ENCODE measurements at places on chromosomes 4 and X.

- no peak for DNase-seq
Measured at GRCh38 chr4:57448452-57448851, 338.3 kb upstream of the IGFBP7 start.

DNA sequence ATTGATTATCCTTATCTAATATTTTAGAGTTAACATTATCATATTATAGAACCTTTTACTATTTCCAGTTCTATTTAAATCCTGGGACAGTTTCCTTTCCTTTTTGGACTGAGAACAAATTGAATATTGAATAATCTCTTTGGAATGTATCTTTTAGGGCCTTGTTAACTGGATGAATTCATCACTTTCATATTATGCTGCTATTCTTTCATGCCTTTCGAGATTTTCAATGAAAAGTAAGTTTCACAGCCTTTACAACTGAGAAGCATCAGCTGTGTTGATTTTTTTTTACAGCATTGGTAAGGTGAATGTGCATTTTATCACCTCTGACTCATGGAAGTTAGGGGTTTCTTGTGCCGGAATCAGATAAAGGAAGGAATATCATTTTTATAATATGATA is 39.6 kb downstream of the PDLIM5 start:
- DNase-seq: no peak

- no peak for DNase-seq
Measured at GRCh38 chrX:72043636-72044035, 88.1 kb downstream of the RTL5 start.

- peak; percentile 50 for DNase-seq
Measured at GRCh38 chrX:111519215-111519614, 7.8 kb downstream of the SERTM2 start.

DNA sequence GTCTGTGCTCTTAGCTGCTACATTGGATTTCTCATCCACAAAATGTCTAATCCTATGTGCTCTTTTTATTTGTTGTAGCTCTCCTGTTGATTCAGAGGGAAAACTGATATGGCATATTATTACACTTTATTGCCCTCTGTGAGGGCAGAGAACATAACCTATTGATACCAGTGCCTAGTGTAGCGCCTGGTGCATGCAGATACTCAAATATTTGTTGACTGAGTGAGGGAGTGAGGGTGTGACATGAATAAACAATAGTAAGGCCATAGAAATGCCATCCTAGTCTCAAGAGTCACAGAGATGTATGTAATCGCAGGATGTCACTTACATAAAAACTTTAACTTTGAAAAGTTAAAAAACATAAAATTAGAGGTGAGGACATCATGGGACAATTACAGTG is 159.1 kb downstream of the SHROOM3 start:
- DNase-seq: no peak

GRCh38 chr4:114015444-114015899 is 36.0 kb upstream of the ARSJ start:
- no peak for DNase-seq

GRCh38 chr4:33711826-33712225 is 2532.5 kb downstream of the ARAP2 start:
- no peak for DNase-seq

DNA sequence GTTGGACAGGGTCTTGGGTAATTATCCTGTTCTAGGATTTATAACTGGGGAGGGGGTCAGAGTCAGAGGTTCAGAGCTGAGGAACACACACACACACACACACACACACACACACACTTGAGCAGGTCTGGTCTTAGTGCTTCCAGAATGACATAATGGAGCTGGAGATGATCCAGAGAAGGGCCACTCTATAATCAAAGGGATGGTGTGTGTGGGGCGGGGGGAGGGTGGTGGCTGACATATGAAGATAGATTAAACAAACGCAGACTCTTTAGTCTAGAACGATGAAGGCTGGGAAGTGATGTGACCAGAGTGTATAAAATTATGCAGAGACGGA is 434 bp upstream of the TMEM255A start:
- no peak for DNase-seq

DNA sequence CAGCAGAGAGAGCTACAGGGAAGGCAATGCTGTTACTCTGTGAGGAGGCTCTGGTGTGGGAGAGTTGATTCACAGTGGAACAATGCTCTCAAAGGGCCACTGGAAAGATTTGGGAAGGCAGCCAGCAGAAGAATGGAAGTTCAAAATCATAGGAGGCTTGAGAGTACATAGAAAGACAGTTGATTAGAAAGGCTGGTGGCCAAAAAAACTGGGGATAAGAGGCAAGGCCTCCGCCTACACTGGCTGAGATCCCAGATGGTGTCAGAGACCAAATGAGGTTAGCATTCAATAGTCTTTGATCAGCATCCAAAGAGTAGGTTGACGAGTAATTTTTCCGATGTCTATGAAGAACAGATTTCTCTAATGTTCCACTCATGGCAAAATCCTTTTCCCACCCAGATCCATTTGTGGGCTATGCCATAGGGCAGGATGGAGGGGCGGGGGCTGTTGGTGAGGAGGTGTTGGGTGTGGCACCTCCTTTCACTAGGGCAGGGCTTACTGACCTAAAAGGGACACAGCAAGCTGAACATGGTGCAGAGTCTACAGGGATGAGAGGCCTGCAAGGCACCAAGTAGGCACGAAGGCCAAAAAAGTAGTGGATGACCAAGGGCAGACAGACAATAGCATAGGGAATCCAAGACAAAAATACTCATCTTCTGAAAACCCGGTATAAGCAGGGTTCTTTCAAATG is 15.1 kb downstream of the TEC start:
- DNase-seq: no peak

GRCh38 chrX:133646719-133647116 is 231.4 kb upstream of the GPC4 start:
- DNase-seq: no peak

- DNase-seq: peak; percentile 36
Measured at GRCh38 chrX:109952985-109953905, 49.7 kb upstream of the TMEM164 start.

- no peak for DNase-seq
Measured at GRCh38 chr4:40316333-40316781, 18.8 kb upstream of the CHRNA9 start.

DNA sequence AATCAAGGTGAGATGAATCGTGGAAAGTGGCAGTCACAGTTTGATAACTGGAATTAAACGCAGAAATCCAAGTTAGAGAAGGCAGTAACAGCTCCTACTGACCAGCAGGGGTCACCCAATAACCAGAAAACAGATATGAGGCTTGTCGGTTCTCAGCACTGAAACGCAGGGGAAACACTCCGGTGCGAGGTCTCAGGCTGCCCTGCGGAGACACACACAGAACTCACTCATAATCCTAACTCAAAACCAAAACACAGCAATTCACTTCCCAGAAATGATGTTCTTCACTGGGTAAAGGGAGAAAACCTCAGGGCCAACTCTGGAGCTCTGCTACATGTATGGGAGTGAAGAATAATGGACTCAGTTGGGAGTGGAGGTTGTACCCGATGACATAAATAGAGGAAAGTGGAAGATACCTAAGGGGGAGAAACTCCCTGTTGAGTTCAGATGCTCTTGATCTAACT is 384.4 kb downstream of the RAPGEF2 start:
- DNase-seq: no peak

GRCh38 chrX:13808293-13808692 is 8.6 kb downstream of the GPM6B start:
- peak; percentile 62 for DNase-seq

DNA sequence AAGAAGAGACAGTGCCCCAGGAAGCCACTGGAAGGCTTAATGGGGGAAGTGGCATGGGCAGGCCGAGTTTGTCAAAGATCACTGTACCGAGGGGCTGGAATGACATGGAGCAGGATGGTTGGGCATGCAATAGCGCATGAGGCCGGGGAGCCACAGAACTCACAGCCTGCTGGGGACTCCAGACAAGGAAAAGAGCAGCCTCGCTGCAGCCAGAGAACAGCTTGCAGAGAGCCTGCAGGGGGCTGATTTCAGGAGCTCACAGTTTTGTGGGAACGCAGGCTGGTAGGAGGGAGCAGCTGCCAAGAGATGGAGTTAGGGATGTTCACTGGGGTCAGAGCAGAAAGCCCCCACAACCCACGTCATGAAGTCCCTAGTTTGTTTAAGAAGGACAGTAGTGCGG is 45.4 kb downstream of the STOX2 start:
- DNase-seq: no peak

GRCh38 chrX:134885336-134886001 is 105.3 kb upstream of the SMIM10 start:
- DNase-seq: no peak

GRCh38 chr4:82677327-82677726 is 115.5 kb upstream of the TMEM150C start:
- DNase-seq: no peak

DNA sequence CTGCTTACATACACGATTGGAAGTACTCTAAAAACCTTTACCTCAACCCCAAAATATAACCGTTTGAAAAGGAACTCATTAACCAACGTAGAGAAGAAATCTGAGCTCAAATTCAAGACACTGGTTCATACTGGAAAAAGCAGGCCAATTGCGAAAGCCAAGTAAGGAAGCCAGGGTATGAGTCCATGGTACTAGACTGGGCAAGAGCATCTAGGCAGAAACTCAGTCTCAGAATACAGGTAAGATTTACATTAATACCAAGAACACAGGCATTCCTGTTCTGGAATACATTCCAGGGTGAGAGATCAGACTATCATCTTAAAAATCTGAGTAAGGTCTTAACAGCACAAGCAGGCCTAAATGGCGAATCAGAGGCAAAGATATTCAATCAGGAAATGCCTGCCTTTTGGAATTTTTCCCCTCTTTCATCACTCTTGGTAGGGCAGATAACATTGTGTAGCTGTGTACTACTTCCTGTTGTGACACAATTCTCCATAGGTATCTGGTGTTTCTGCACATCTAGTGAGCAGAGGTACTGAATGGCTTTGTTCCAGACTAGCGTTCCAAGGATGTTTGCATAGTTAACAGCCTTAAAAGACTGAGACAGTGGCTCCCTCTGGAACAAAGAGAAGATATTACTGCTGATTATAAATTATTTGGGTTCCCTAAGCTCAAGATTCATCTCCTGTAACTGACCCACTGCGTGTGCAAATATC is 311.3 kb downstream of the PCDH19 start:
- no peak for DNase-seq

DNA sequence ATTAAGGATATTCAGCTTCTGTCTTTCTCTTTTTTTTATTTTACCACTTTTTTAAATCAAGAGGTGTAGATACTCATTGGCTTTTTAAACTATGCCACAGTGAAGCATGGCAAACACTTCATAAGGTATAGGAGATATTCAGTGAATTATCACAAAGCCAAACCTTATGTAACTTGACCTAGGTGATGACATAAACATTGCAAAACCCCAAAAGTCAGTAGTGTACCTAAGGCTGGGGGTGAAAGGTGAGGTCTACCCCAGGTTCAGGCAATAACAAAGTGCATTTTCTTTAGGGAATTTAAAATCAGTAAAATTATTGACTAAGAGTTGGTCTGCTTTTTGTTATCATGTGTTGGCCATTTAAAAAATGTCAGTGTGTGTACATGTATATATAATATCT is 39.1 kb downstream of the CDKL5 start:
- no peak for DNase-seq

- DNase-seq: no peak
Measured at GRCh38 chrX:13985697-13986435, 43.8 kb downstream of the GEMIN8 start.

GRCh38 chr4:93178279-93178678 is 650.3 kb upstream of the ATOH1 start:
- peak; percentile 52 for DNase-seq

DNA sequence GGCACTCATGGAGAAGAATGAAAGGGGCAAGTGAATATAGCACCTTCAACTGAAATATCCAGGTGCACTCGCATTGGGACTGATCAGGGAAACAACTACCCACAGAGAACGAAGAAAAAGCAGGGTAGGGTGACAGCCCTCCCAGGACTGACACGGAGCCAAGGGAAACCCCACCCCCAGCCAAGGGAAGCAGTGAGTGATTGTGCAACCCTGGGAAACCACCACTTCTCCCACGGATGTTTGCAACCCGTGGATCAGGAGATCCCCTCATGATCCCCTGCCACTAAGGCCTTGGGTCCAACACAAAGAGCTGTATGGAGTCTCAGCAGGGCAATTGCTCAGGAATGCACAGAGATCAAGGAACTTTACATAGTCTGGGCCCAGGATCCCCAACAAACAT is 158.5 kb upstream of the HCCS start:
- no peak for DNase-seq

DNA sequence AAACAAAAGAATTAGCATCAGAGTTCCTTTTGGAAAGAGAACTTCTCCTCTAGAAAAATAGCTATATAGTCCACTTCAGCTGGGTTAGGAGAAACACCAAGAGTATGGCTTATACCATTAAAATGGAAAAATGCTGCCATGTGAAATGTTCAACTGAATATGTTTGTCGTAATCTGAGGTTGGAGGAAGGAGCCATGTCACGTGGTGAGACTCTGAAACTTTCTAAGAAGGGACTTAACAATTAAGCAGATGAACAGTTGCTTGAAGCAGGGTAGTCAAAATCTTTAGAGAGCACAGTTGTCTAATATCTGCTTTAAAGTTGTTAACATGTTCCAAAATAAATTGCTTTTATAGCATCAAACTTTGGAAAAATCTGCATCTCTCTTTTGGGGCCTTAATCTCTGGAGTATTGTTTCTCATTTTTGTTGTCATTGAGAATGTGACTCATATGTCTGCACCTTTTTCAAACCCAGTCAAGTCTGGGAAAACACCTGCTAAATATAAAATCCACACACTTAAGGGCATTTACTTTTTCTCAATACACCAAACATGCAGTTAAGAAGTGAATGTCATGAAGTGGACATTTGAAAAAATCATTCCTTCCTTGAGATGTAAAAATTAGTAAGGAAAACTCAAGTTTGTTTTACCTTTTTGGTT is 168.8 kb upstream of the PDE5A start:
- no peak for DNase-seq

GRCh38 chrX:63466690-63467089 is 115.6 kb upstream of the SPIN4 start:
- DNase-seq: no peak

DNA sequence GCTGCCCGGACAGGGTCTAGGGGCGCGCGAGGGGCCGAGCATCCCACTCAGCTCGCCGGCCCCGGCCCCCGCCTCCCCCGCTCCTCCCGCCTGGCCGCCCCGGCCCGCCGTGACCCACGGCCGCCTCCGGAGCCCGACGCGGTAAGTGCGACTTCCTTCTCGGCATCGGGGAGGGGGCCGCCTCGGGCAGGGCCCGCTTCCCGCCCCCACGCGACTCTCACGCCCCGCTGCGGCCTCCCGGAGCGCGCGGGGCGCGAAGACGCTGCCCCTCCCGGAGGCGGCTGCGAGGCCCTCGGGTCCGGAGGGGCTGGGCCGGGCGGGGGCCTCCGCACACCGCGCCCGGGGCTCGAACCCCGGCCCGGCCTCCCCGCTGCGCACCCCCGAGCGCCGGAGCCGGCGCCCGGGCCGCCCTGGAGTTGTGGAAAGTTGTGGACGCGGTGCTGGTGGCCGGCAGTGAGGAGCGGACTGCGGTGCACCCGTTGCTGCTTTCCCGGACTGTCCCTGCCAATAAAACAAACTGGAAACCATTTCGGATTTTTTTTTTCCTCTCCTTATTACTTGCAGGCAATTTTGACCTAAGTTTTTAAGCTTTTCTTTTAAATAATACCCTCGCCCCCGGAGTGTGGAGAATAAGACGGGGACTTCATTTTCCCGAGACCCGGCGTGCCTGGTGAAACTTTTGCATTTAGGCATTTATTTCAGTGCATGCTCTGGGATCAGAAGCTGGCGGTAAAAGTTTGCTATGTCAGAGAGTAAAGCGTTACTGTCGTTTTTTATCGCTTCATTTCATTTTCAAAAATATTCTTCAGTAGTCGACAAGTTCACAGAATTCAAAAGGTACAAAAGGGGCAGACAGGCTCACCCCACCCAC is 13.0 kb upstream of the TMEM156 start:
- no peak for DNase-seq

Data from NCI-H2171 (cell line).